ENCODE measurements at places on chromosomes 2 and 18.

DNA sequence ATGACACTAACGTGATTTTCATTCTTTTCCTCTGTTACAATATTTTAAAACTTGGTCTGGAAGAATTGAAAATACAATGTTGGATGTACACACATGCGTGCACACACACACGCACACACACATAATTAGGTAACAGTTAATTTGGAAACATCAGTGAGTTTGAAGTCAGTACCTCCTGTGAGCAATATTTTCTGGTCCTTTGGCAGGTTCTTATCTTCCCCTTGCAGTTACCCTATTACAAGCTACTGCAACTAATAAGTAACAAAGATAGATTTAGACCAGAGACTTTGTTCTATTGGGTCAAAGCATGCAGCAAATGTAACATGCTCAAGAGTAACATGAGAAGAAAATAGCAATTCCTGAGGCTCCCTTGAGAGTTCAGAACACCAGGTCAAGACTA is 73.3 kb downstream of the ZNF385B start:
- no peak for DNase-seq

DNA sequence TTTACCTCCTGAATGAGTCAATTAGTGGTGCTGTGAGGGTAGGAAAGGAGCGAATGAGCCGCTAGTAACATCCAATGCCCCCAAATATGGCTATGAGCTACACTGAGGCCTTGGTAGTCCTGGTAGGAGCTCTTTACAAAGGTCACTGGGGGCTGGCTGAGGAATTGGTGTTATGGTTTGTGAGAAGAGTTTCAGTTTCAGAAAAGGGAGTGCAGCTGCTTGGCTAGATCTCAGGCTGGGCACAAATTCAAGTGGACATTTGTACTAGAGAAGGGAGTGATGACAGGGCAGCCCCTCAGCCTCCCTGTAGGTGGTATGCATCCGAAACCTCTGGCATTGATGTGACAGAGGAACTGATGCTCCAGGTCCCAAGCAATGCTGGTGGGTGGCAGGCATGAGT is 13.9 kb upstream of the PAIP2B start:
- no peak for DNase-seq

DNA sequence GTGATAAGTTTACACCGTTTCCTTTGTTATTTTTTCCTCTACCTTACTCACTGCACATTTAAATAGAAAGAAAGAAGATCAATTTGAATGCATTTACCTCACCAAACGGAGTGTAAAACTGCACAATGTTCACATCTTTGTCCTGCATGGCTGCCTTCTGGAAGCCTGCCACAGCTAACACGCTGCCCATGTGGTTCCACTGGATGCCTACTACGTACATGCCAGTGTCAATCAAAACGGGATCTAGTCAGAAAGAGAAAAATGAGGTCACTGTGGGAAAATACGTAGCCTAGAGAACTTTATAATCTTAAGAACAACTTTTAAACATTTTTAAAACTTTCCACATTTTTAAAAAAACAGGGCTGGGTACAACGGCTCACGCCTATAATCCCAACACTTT is 16.4 kb downstream of the WDR35 start:
- DNase-seq = no peak

DNA sequence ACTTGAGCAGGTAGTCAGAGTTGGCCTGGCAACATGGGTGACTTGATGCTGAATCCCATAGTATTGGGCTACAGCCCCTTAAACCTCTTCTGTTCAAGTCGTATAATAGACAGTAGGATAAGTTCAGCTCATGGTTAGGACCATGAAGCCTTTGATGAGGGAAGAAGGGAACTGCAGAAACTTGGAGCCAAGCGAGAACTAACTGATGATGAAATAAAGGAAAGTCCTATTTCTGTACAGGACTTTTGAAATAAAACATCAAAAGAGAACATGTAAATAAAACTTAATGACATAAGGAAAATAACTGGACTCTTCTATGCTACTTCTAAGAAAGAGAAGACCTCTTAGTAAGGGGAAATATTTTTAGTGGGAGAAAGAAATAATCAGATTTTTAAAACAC is 51.2 kb upstream of the UGP2 start:
- no peak for DNase-seq

- DNase-seq = no peak
These were observed 23.9 kb upstream of the FRZB start for GRCh38 chr2:182890305-182890704.

GRCh38 chr2:179561702-179562101 is 297.1 kb upstream of the SESTD1 start:
- DNase-seq = no peak

Data from AG04449 (cell line).